ENCODE measurements at places on chromosomes 12 and 14. TPM values are rescaled to one million over a fixed set of nuclear protein-coding genes. Genes with fewer than 3 reads are reported as not detected.
A peak's percentile ranks its signal among the peaks of the same experiment; 100 is the strongest.

PLEKHD1 gene
- not detected for total RNA-seq

DNA sequence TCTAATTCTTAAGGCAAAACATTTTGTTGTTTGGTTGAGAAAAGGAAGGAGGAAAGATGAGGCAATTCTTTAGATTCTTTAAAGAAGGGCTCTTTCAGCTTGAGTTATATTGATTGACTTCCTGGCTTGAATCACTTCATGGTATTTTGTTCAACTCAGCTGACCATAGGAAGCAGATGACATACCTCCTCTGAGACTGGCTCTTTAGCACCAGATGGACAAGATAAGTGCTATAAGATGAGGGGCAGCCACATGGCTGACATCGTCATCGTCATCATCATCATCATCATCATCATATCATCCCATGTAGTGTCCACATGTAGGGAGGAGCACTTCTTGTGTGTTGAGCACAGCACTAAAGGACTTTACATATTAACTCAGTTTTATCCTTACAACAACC is 81.3 kb downstream of the SSPN start:
- H3K27ac ChIP-seq, result no peak overlapping the region
- no peaks in the 10 kb centered on the region for H3K36me3 ChIP-seq
- no peak for DNase-seq
- no peaks in the 10 kb centered on the region for H3K27me3 ChIP-seq

DNA sequence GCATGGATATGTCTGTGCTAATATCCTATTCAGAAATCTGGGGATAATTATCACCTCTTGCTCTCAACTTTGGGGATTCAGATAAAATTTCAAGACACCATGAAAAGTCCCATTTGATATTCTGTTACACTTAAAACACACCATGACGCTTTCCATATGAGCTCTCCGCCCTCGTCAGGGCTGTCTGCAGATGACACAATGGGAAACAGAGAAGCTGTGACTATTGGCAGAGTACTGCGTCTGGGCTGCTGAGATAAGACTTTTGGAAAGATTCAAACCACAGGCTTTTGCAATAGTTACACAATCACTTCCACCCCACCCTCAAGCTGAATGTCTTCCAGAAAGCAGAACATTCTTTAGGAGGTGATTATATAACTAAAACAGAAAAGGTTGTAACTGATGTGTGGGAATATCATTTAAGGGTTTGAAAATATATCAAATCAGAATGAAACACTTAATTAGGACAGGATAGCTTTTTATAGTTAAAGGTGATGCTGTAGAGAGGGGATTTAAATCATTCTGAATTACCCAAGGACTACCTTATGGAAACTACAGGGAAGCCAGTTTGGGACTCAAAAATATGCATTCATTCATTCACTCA is 75.3 kb upstream of the TMPO start:
- H3K27me3 ChIP-seq, result no peaks in the 10 kb centered on the region
- no peak overlapping the region for H3K4me3 ChIP-seq
- no peak for DNase-seq

- no peaks in the 10 kb centered on the region for H3K4me1 ChIP-seq
- no peaks in the 10 kb centered on the region for H3K27me3 ChIP-seq
- no peak for DNase-seq
- no peaks in the 10 kb centered on the region for H3K36me3 ChIP-seq
Observed at GRCh38 chr12:112686373-112686772, 105.2 kb upstream of the RPH3A start.

LRRC10 gene
- total RNA-seq, result not detected

C14orf180 gene
- total RNA-seq, result not detected

DNA sequence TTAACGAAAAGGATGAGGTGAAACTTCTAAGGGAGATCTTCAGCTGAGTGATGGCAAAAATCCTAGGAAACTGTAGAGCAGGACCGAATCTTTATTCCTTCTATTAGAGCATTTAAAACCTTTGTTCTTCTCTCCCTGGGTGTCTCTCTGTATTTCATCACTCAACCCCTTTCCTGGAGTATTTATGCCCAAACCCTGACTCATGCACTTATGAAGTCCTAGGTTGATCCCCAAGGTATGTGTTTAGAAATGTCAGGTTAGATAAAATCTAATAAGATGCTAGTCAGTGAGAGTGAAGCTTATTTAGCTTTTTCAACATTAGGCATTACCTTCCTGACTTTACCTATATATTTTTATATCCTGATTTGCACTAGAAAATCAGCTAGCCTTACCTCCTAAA is 239.8 kb upstream of the NPAS3 start:
- H3K4me1 ChIP-seq, result no peaks in the 10 kb centered on the region
- no peak overlapping the region for H3K27ac ChIP-seq
- H3K27me3 ChIP-seq, result no peaks in the 10 kb centered on the region
- no peak for DNase-seq
- no peaks in the 10 kb centered on the region for H3K36me3 ChIP-seq

DNA sequence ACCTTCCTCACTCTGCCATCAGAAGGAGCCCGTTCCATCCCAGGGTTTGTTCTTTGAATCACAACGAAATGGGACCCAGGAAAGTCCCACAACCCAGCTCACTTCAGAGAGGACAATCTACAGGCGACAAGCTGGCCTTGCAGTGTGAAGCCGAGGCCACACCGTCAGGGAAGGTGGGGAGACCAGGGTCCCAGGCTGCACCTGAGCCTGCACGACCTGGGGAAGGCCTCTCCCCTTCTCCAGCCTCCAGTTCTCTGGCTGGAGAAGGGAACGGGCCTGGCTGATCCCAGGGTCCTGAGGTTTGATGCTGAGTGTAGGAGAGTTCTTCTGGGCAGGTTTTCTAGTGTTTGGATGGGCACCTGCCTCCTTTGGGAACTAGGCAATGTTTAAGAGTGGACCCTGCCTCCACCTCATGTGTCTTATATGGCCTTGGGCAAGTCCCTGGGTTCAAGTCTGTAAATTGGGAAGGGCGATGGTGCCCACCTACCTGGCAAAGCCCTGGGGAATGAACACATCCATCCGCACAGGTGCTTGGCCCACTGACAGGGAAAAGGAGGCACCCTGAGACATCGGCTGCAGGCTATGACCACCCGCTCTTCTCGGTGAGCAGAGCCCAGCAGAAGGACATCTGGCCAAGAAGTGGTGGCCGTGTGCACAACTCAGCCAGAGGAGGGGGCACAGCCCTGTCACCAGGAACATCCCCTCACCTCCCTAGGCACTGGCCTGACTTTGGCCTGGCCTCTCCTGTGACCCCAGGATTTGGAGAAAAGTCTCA is 77.9 kb upstream of the BCL11B start:
- H3K4me1 ChIP-seq, result no peaks in the 10 kb centered on the region
- no peaks in the 10 kb centered on the region for H3K36me3 ChIP-seq
- H3K4me3 ChIP-seq, result no peak overlapping the region
- no peaks in the 10 kb centered on the region for H3K27me3 ChIP-seq
- DNase-seq, result no peak

GRCh38 chr12:30531731-30532678 is 163.7 kb downstream of the IPO8 start:
- no peaks in the 10 kb centered on the region for H3K27me3 ChIP-seq
- H3K4me1 ChIP-seq, result no peaks in the 10 kb centered on the region
- no peak overlapping the region for H3K4me3 ChIP-seq
- no peaks in the 10 kb centered on the region for H3K36me3 ChIP-seq
- no peak for DNase-seq

DNA sequence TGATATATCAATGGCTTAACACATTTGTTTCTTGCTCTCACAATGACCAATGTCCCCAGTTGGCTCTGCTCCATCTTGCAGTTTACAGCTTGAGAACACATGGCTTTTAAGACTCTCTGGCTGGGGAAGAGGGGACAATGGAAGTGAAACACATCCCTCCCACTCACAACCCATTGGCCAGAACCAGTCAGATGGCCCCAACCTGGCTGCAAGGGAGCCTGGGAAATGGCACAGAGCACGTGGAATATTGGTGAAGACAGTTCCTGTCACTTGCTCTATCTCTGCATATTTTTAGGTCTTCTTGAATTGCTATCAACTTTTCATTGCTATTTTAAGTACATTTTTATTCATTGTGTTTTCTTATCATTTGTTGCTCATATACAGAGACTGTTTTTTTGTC is 345.4 kb downstream of the MED13L start:
- DNase-seq, result no peak
- H3K36me3 ChIP-seq, result no peaks in the 10 kb centered on the region
- H3K4me3 ChIP-seq, result no peak overlapping the region
- H3K4me1 ChIP-seq, result no peaks in the 10 kb centered on the region
- no peaks in the 10 kb centered on the region for H3K27me3 ChIP-seq
- H3K27ac ChIP-seq, result no peak overlapping the region

GRCh38 chr12:113066813-113067400 is 10.4 kb downstream of the DTX1 start:
- H3K27me3 ChIP-seq, result no peaks in the 10 kb centered on the region
- no peak for DNase-seq
- peaks cover 19% of the 10 kb centered on the region for H3K4me1 ChIP-seq
- H3K36me3 ChIP-seq, result no peaks in the 10 kb centered on the region
- H3K27ac ChIP-seq, result no peak overlapping the region
- no peak overlapping the region for H3K4me3 ChIP-seq

DNA sequence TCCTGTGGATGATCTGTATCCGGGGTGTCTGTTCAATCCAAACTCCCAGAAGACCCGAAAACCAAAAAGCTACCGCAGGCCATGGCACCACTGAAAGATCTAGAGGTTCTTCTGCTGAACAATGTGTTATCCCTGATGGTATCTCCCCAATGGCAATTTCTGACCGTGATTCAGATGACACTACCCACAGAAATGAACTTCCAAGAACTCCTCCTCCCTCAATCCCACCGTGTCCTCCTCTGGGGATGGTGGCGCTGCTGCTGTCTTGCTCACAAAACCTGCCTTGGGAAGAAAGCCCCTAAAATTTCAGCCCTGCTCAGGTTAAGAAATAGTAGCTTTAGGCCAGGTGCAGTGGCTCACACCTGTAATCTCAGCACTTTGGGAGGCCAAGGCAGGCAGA is 7.8 kb downstream of the CRACR2A start:
- no peaks in the 10 kb centered on the region for H3K27me3 ChIP-seq
- H3K27ac ChIP-seq, result peak overlapping the region; percentile 30

DNA sequence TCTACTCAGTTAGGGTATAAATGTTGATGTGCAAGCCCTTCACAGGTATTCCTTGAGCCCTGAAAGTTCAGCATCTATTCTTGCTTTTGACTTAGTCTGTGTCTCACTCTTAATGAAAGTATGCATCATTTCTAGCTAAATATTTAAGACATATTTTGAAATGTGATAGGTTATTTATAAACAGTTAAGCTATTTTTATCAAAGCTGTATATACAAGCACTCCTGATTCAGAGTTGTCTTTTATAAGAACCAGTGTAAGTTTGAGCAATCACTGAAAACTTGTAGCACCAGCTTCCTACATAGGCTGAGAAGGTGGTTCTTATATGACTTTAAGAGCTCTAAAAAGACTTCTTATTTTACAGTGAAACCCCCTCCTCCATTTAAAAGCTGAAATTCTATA is 98.6 kb downstream of the MYF5 start:
- H3K4me1 ChIP-seq, result no peaks in the 10 kb centered on the region
- no peak for DNase-seq
- no peaks in the 10 kb centered on the region for H3K36me3 ChIP-seq
- H3K4me3 ChIP-seq, result no peak overlapping the region
- no peak overlapping the region for H3K27ac ChIP-seq

DNA sequence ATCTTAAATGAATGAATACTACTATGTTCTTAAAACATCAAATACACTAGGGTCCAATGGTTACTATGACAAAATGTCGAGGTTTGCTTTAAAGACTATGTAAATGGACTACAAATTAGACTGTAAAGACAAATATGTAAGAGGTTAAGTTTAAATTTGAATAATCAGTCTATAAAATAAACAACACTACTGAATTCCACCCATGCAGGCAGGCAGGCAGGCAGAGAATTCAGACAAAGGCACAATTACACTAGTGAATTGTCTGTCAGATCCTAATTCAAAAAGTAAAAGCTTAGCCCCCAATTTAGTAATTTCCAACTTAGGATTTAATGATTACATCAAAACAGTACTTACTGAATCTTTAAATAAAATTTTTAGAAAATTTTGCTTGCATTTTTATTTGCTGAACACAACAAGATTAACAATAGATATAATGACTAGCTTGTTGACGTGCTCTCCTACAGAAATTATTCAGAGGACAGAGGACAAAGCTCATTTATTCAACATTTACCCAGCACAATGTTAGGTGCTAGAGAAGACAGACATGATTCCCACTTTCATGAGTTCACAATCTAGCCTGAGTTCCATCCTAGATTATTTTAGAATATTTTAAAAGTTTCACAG is 97.4 kb downstream of the CDK17 start:
- H3K4me1 ChIP-seq, result no peaks in the 10 kb centered on the region
- no peak overlapping the region for H3K4me3 ChIP-seq
- no peak for DNase-seq
- no peaks in the 10 kb centered on the region for H3K27me3 ChIP-seq

DNA sequence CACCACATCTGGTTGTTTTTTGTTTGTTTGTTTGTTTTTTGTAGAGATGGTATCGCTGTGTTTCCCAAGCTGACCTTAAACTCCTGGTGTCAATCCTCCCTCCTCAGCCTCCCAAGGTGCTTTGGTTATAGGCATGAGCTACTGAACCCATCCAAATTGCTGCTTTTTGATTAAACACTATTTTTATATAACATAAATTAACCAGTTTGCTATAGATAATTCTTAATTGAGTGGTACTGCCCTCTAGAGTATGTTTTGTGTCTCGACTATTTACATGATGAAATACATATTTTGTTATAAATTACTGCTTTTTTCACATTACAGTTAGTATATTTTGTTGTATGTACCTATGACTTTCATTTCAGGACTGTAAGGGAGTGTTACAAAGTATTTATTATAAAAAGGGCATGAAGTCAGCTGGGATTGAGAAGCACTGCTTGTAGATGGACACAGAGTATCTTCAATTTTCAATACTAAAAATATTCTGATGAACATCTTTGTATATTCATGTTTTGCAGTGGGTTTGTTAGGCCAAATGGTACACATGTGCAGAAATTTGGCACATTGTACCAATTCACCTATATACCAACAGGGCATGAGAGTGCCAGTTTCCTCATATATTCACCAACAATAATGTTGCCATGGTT is 14.9 kb upstream of the SCAF11 start:
- DNase-seq, result no peak
- no peaks in the 10 kb centered on the region for H3K36me3 ChIP-seq
- no peak overlapping the region for H3K4me3 ChIP-seq
- no peaks in the 10 kb centered on the region for H3K27me3 ChIP-seq

GRCh38 chr14:59463787-59464485 is 1.2 kb downstream of the GPR135 start:
- H3K4me3 ChIP-seq, result peak overlapping the region; percentile 61
- no peaks in the 10 kb centered on the region for H3K27me3 ChIP-seq

DNA sequence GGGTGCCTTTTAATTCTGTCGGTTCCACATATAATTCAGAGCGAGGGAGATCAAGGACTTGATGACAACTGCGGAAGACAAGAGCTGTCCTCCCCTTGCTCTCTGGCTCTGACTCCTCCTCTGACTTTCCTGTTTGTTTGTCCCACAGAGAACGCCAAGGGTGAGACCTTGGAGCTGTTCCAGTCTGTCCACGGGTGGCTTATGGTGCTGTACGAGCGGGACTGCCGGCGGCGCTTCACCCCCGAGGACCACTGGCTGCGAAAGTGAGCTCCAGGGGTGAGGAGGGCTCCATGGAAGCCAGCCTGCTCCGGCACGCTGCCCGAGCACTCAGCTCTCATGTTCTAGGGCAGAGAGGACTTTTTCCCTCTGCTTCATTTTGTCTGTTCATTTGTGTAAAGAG is 32.8 kb downstream of the UBE3B start:
- H3K27me3 ChIP-seq, result no peaks in the 10 kb centered on the region
- no peak overlapping the region for H3K4me3 ChIP-seq
- H3K36me3 ChIP-seq, result no peaks in the 10 kb centered on the region
